ENCODE measurements at places on chromosomes 11 and 22.

DNA sequence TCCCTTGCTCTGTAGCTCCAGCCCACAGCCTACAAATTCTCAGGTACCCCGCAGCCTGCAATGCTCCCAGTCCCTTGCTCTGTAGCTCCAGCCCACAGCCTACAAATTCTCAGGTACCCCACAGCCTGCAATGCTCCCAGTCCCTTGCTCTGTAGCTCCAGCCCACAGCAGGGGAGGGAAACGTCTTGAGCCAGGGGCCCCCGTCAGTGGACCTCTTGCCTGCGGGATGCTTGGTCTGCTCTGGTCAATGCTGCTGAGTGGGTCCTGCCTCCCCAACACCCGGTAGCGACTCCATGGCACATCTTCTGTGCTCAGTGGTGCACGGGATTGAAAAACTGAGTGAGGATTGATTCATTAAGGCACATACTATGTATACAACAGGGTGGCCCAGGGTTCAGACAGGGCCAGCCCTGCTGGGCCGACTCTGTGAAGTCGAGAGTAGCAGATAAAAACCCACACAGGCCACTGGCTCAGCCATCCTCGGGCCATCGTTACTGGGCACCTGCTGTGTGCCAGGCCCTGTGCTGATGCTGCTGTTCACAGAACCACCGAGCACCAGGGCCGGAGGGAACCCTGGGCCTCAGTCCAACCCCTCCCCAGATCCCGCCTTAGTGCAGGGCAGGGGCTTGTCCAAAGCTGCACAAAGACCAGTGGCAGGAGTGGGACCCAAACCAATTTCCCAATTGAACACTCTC lies 69.7 kb downstream of the MYO7A start:
- DNase-seq, result no peak

DNA sequence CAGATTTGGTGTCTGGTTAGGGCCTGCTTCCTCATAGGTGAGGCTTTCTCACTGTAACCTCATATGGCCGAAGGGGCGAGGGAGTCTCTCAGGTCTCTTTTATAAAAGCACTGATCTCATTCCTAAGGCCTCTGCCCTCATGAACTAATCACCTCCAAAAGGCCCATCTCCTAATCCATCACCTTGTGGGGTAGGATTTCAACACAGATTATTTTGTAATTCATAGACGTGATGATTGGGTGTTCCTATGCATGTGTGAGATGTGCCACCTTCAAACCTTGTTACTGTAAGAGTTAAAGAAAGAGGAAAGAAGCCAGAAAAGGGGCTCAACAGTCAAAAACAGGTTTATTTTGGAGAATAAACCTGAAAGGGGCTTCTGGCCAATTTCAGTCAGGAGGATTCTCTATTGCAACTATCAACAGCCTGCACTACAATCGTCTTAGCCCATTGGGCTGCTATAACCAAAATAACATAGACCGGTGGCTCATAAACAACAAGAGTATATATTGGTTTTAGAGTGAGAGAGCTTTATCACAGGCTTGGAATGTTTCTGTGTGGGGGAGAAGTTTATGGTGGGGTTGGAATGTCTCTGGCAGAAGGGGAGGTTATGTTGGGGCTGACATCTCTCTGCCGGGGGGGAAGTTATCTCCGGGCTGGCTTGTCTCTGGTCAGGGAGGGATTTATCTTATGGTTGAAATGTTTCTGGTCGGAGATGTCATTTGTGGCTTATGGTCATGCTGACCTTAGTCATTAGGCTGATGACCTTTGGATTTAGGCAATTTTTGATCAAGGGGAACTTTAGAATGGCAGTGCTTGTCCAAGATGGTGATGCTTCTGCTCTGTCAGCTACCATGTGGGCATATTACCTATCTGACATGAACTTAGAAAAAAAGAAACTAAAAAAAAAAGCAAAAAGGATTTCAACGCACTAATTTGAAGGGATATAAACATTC lies 35.1 kb downstream of the CSF2RB start:
- peak; percentile 24 for DNase-seq

- DNase-seq, result peak; percentile 39
Observed at GRCh38 chr11:561148-562003, 606 bp downstream of the RASSF7 start.

DNA sequence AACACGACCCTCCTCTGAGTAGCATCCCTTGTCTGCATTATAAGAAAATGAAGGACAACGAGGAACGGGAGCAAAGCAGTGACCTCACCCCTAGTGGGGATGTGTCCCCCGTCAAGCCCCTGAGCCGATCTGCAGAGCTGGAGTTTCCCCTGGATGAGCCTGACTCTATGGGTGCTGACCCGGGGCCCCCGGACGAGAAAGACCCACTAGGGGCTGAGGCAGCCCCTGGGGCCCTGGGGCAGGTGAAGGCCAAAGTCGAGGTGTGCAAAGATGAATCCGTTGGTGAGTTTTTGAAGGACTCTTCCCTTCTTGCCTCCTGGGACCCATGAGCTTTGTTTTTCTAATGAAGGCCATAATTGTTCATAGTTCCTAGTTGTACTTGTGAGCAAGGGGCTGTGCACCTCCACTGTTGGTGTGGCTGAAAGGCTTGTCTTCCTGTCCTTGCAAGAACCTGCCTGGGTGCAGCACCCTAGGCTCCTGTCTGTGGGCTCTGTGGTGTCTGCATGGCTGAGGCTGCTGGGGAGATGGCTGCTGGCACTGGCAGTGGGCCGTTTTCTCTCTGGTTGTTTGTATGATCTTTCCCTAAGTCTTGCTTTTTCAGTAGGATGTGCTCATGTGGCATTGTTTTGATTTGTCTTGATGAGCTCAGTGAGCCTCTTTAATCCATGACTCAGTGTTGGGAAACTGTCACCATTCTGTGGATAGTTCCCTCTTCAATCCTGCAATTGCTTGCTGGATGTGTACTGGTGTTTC lies 10.1 kb downstream of the DGCR8 start:
- DNase-seq, result peak; percentile 52

DNA sequence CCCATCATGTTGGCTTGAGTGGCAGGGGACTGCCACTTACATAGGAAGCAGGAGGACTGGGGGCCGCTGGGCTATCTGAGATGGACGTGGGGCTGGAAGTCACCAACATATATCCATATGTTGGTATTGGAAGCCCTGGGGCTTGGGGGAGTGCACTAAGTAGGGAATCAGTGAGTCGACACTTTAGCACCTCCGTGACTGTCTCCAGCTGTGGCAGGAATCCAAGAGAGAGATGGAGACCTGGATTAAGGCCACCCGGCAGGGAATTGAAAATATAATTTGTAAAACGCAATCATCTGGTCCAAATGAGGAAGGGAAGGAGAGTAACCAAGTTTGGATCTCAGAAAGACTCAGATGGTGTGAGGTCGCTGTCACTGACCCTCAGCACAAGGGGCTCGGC lies 68.4 kb downstream of the ELFN2 start:
- DNase-seq, result peak; percentile 43
